ENCODE measurements at places on chromosomes 2 and 18. TPM values are rescaled to one million over a fixed set of nuclear protein-coding genes. Genes with fewer than 3 reads are reported as not detected.
A peak's percentile ranks its signal among the peaks of the same experiment; 100 is the strongest.

GRCh38 chr18:56413862-56414261 is 224.5 kb downstream of the TXNL1 start:
- DNase-seq = no peak

DNA sequence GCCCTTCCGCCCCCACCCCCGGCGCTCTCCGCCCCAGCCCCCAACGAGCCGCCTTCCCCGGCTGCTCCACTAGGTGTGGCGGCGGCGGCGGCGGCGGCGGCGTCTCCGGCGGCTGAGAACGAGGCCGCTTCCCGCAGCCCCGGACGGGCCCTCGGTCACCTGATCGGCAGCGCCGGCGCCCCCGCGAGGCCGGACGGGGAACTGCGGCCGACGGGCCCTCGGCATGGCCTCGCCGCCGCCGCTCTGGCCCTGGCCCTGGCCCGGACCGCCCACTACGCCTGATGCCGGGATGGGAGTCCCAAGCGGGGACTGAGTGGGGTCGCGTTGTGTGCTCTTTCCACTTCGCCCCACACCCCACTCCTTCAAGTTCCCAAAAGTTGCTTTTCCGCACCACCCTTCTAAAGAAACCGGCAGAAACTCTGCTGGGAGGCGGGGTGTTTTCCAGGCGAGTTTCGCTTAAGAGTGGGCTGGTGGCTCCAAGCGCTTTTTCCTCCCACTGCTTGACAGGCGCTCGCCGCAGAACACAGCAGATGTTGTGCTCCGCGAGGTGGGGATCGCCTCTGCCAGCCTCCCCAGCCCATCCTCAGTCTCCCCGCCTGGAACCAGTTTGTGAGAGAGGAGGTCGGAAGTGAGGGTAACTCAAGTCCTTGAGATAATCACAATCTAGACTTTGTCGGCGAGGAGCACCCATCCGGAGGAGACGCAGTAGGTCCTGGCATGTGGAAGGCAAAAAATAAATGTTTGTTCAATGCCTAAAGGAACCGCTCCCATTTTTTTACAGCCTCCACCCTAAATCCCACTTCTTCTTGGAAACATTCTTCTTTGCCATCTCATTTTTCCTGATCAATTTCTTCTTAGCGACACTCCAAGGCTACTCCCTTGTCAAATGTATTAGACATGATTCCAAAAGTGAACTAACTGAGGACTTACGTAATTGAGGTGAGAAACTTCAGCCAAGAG is at the start of gene NCKAP1:
Gene NCKAP1, minus strand, starts transcription at position 117 of the 960 bp plus-strand sequence. CDS start 358 bp downstream, outside the sequence.
- peak; percentile 87 for DNase-seq

DNA sequence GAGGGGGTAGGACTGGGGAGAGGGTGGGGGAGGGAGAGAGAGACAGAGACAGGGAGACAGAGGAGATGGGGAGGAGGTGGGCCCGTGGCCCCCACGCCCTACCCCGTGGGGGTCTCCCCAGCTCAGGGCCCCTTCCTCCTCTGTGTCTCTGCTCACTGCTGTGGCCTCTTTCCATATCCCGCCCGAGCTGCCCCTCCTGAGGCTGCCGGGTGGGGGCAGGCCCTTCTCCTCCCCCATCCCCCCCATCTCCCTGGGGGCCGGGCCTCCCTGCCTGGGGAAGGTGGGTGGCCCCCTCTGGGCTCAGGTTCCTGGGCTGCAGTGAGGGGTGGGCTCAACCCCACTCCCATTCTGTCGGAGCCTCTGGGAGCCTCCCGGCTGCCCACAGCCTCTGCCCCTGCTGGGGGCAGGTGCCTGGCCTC is 332 bp upstream of the PDCD1 start:
- DNase-seq = no peak

DNA sequence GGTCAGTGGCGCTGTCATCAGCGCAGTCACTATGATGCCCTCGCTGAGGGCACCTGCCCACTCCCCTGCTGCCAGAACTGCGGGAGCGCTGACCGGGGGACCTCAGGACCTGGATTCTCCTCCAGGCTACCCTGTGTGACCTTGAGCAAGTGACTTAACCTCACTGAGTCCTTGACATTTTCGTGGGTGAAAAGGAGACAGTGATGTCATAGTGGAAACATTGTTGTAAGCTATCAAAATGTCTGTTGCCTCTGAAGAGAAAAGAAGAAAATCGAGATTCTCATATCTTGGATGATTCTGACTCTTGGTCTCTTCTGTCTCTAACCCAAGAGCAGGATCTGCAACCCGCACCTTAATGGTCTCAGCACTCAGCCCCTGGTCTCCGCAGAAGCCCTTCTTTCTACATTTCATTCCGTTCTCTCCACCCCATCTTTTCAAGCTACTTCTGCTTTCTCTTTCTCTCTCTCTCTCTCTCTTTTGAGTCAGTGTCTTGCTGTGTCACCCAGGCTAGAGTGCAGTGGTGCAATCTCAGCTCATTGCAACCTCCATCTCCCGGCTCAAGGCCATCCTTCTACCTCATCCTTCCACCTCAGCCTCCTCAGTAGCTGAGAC is 978 bp upstream of the TUBA4A start:
- no peak for DNase-seq

- peak; percentile 34 for DNase-seq
Observed at GRCh38 chr2:113407446-113408099, 29.9 kb upstream of the ZNG1B start.

GRCh38 chr2:235041918-235042575 is 90.2 kb downstream of the SH3BP4 start:
- no peak for DNase-seq

GRCh38 chr2:55136138-55136541 is 85.9 kb upstream of the RTN4 start:
- no peak for DNase-seq

- no peak for DNase-seq
Observed at GRCh38 chr2:179344280-179344964, 79.8 kb upstream of the SESTD1 start.

- no peak for DNase-seq
Observed at GRCh38 chr18:36372903-36373311, 75.4 kb downstream of the FHOD3 start.

- DNase-seq = no peak
Observed at GRCh38 chr2:164146441-164146840, 410.6 kb upstream of the FIGN start.

- DNase-seq = no peak
Observed at GRCh38 chr18:78133729-78134128, 845.9 kb upstream of the SALL3 start.

- peak; percentile 60 for DNase-seq
Observed at GRCh38 chr2:161250864-161251436, 57.3 kb upstream of the PSMD14 start.

- DNase-seq = no peak
Observed at GRCh38 chr18:74874351-74874750, 276.7 kb downstream of the ZNF407 start.

GRCh38 chr2:208638059-208638458 is 231.5 kb downstream of the PTH2R start:
- no peak for DNase-seq

DNA sequence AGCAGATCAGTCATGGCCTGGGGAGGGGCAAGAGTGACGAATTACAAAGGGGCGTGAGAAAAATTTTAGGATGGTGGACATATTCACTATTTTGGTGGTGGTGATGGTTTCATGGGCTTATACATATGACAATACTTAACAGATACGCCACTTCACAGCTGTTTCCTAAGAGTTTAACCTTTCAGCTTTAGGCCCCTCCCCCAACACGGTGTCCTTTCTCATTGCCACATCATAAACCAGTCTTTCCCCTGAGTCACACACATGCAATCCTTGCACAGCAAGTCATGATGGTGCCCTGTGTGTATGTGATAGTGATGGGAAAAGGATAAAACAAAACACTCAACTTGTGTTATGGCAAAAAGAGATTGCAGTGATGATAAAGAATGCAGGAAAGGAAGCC is 47.6 kb upstream of the IL1R1 start:
- DNase-seq = no peak

GRCh38 chr18:984004-984403 is 79.3 kb downstream of the ADCYAP1 start:
- no peak for DNase-seq

DNA sequence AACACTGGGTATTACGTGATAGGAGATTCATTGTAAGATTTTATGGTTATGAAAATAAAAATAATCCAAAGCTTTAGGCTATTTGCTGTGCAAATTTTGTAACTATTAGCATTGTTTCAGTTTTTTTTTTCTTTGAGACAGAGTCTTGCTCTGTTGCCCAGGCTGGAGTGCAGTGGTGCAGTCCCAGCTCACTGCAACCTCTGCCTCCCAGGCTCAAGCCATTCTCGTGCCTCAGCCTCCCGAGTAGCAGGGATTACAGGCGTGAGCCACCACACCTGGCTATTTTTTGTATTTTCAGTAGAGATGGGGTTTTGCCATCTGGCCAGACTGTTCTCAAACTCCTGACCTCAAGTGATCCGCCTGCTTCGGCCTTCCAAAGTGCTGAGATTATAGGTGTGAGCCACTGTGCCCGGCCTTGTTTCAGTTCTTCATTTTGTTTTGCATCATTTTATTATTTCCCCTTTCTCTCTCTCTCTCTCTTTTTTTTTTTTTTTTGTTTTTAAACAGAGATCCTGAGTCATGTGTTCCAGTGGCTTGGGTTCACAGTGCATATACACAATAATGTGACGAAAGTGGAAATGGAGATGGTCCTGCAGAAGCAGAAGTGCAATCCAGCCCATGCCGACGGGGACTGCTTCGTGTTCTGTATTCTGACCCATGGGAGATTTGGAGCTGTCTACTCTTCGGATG is 25.8 kb downstream of the CASP10 start:
- no peak for DNase-seq

GRCh38 chr18:7558769-7559168 is 8.3 kb upstream of the PTPRM start:
- no peak for DNase-seq

DNA sequence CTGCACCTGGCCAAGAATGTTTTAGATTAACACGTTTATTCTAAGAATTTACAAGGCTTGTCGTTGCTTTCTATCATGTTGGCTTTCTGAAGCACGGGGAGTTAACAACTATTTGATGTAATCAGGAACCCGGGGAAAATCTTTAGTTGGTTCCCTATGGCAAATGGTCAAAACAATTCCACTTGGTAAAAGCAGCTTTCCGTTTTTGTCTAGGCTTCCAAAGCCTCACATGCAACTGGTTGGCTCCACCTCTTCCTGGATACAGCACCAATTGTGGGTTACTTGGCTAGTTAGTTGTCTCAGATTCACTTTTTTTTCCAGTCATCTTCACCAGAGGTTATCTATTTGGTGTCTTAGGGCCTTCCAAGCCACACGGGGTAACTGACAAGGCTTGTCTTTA is 2.8 kb downstream of the COLEC12 start:
- DNase-seq = no peak

GRCh38 chr2:200702646-200703118 is 109.0 kb upstream of the BZW1 start:
- DNase-seq = no peak

DNA sequence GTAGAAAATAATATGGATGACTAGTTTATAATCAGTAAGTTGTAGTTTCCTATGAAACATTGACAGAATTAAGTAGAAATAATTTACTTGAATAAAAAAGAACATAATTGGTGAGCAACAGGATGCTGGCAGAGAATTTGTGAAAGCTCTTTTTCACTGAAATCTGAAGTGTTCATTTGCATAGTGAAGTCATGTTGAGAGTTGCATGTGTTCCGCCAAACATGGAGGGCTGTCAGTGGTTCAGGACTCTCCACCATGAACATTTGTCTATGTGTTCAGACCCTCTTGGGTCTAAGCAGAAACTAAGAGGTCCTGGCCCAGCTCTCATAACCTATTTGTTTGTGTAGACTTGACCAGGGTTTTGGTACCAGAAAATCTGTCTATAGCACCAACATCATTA is 182.5 kb upstream of the LINC00305 start:
- DNase-seq = no peak

DNA sequence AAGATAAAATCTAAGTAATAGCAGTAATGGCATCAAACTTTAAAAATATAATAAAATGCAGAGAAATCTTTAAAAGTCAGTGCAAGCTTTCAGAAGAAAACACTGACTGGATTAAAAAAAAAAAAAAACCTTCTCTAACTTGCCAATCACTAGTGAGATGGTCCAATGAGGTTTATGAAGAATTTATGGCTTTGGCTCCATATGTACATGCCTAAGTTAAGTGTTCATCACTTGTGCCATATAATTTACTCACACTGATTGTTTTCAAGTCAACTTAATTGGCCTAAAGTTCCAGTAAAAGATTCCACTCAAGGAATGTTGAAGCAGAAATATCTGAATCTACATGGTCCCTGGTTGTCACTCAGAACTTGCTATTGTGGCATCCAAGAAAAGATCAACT is 40.7 kb upstream of the RAB27B start:
- no peak for DNase-seq

DNA sequence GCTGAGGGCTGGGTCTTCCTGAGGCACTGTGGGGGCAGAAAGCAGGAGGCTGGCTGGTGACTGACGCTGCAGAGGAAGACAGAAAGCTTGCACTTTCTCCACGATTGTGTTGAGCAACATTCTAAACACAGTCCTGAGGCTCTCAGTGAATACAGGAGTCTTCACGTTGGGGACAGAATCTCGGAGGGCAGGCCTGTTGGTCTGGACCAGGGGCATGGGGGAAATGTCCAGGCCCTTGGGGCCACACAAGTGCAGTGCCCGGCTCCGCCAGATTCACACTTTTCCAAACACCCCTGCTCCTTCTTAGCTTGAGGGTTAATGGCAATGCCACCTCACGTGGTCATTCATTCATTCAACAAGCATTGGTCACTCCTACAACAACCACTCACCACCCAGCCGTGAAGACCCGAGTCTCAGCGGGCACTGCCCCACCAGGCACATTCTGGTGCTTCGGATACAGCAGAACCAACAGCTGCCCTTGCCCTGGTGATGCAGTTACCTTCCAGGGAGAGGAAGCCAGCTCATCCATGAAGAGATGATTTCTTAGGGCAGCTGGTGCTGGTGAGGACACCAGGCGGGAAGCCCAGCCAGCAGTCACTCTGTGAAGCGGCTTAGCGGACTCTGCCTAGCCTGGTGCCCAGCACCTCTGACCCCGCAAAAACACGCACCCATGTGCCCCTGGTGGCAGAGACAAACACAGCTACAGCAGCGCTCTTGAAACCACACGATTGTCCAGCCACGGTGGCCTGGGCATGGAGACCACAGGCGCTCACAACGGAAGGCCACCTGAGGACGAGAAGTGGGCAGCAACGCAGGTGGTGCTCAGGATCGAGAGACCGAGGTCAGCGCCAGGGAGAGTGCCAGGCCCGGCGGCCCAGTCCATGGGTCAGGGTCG is 10.9 kb upstream of the GPC1 start:
- no peak for DNase-seq

- no peak for DNase-seq
Observed at GRCh38 chr2:61423714-61424113, 47.2 kb downstream of the USP34 start.

- no peak for DNase-seq
Observed at GRCh38 chr2:198073253-198073652, 268.9 kb downstream of the PLCL1 start.

MC5R gene
- total RNA-seq = not detected

ARHGEF33 gene
- total RNA-seq = not detected

WDR12 gene
- total RNA-seq = 206 TPM

GKN2 gene
- not detected for total RNA-seq

IL1RN gene
- total RNA-seq = not detected

CCDC178 gene
- total RNA-seq = 0.13 TPM

TMEM37 gene
- not detected for total RNA-seq

TRIM43B gene
- not detected for total RNA-seq

CYP1B1 gene
- 0.08 TPM for total RNA-seq

ANKMY1 gene
- total RNA-seq = 9.7 TPM

MYO3B gene
- total RNA-seq = 1.8 TPM

GPAT2 gene
- not detected for total RNA-seq

GPR155 gene
- 3.0 TPM for total RNA-seq

BBS5 gene
- 19.2 TPM for total RNA-seq

PDE1A gene
- not detected for total RNA-seq

Data from SK-MEL-5 (cell line).